ENCODE measurements at places on chromosomes 1 and 21.

GRCh38 chr1:183306317-183307042, 111.7 kb downstream of the NMNAT2 start:
- DNase-seq: no peak

GRCh38 chr1:94440088-94440487, 21.9 kb downstream of the ABCD3 start:
- no peak for DNase-seq

DNA sequence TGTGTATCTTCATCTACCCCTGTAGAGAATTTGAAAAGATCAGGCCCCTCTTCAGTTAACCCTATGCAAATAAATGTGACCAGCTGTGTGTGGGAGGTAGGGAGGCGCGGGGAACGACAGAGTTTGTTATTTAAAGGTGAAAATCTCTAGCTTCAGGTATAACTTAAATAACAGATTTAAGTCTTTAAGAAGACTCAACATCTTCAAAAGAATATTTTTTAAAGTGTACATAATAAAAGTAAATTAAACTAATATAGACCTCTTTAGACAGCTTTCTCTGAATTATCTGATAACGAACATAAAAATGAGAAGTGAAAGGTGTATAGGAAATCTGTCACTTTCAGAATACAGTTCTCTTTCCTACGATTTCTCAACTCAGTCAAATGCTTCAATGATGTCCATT, 16.0 kb downstream of the ANGPTL3 start:
- no peak for DNase-seq

GRCh38 chr1:175077356-175078030, 9.9 kb downstream of the TNN start:
- DNase-seq: no peak

DNA sequence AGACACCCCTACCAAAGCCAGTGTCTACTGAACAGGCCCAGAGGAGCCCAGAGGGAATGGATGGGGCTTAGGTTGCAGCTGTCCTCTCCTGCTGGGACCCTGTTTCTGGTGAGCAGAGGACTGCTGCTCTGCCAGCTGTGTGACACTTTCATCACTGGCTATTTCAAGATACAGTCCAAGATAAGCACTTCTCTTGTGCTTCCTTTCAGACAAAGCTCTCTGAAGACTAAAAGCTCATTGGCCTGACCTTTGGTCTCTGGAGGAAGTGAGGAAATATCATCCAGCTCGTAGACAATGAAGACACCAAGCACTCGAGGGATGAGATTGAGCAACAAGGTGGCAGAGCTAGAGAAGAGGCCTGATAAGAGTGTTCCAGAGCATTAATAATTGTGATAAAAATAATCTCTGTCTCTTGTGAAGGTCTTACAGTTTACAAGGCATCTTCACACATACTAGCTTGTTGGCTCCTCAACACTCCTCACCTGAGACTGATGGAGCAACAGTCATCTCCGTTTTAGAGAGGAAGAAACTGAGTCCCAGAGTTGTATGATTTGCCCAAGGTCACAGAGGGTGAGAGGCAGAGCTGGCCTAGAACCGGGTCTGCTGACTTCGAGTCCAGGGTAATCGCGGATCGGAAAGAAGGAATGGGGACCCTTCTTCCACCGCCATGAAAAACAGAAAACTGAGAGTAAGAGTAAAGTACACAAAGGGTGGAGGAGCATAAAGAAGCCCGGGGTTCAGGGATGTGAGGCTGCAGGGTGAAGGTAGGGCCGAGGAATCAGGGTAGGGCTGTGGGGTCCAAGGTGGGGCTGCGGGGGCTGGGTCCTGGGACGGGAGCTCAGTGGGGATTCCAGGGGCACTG, 666 bp downstream of the PAFAH2 start:
- DNase-seq: no peak

Data from stimulated activated CD4-positive, alpha-beta T cell treated with anti-CD3 and anti-CD28 coated beads, Interleukin-12 subunit alpha, Interleukin-12 subunit beta, amount 100 ng/mL, for 48 hours (primary cell).